ENCODE measurements at places on chromosomes 11 and 22.

DNA sequence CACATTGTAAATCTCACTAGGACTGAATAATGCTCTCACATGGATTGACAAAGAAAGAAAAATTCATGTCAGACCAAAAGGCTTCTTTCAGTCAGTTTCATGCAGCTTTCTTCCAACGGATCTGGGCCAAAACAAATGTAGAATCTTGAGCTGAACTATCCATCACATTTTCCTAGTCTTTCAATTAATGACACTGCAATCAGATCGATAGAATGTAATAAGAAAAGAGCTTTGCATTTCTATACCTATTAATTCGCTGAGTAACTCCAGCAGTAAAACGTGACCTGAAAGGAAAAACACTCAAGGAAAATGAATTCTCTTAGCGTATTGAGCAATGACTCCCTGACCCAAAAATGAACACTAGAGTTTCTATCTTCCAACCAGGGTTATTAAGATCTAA, 194.8 kb upstream of the BLID start:
- no peak for DNase-seq

- DNase-seq: no peak
Measured at GRCh38 chr11:26219183-26220117, 112.5 kb upstream of the ANO3 start.

DNA sequence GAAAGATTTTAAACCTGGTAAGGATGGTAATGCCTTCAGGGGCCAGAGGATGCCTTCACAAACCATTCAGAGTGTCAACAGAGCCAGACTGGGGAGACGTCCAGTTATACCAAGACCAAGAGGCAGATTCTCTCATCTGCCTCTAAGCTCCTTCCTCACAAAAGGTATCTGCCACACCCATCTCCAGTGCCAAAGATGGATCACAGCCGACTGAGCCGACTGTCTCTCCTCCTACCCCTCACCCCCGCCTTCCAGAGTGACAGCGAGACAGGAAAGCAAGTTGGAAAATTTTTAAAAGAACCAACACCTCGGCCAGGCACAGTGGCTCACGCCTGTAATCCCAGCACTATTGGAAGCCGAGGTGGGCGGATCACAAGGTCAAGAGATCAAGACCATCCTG, 79.1 kb upstream of the AKIP1 start:
- no peak for DNase-seq

- DNase-seq: no peak
Measured at GRCh38 chr11:86954269-86955110, 705 bp downstream of the FZD4 start.

DNA sequence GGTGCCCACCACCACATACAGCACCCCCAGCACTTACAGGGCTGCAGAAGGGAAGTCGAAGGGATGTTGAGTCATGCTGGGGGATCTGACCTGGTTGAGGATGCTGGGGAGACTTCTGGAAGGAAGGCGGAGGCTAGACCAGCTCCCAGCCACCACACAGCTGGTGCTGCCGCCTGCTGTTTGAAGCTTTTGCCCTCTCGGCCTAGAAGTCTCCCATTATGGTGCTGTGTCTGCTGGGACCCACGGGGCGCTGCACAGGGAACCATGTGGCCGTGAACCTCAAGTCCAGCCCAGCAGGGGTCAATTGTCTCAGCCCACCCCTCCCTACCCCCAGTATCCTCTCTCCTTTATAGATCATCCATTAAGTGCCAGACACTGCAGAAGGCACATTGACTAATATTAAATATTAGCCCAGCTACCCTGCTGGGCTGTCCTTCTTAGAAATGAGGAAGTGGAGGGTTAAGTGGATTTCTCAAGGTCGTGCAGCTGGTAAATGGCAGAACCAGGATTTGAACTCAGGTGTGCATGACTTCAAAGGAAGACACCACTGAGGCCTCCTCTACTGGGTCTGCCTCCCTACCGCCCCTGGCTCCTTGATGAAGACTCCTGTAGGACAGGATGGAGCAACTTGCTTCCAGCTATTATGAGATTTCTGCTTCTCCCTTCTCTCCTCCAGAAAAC, 49.7 kb downstream of the CYTH4 start:
- no peak for DNase-seq

- no peak for DNase-seq
Measured at GRCh38 chr11:119594639-119595249, 134.3 kb downstream of the NECTIN1 start.

DNA sequence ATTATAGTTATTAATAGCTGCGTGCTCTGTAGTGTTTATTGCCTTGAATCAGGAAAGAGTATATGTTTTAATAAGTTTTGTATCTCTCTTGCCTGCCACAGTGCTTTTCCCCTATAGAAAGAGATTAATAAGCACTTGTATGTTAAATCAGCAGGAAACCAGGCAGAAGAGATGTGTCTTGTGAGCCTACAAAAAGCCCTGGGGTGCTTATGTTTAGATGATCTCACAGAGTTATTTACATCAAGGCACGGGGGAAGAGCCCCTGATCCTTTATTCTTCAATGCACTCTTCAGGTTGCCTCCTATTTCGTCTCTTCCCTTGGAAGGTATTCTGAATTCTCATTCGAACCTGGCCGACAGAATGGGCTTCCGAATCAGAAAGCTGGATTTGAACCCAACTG, 183.0 kb downstream of the MAML2 start:
- no peak for DNase-seq

GRCh38 chr11:67179892-67180490, 60.9 kb downstream of the KDM2A start:
- DNase-seq: no peak

- no peak for DNase-seq
Measured at GRCh38 chr11:113468726-113469345, 6.4 kb downstream of the DRD2 start.

DNA sequence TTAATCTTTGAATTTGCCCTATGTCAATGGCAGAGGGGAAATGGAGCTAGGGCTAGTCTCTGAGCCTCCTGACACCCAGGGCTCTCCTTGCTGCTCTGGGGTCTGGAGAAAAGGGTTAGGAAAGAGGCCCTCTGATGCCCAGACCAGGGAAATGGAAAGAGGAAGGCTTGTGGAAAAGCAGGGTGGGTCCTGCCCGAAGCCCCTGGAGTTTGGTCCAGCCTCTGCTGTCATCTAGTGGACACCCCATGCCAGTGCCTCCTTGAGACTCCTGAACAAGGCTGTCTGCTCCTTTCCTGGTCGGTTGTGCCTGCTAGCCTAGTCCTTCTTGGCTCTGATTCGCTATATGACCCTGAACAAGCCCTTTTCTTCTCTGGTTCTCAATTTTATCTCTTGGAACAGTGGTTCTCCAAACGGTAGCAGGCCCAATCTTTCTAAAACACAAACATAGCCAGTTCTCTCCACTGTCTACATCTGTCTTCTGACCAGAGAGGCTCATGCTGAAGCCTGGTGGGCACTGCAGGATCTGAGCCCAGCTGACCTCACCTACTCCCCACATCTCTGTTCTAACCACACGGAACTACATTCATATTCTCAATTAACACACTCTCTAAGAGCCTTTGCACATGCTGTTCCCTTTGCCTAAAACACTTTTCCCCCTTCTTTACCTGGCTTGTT, 8.8 kb upstream of the PLA2G3 start:
- no peak for DNase-seq

Measured in stimulated activated CD8-positive, alpha-beta memory T cell treated with anti-CD3 and anti-CD28 coated beads, Interleukin-4, amount 100 ng/mL, for 1 hour (primary cell).